ENCODE measurements at places on chromosomes 5 and 9.

DNA sequence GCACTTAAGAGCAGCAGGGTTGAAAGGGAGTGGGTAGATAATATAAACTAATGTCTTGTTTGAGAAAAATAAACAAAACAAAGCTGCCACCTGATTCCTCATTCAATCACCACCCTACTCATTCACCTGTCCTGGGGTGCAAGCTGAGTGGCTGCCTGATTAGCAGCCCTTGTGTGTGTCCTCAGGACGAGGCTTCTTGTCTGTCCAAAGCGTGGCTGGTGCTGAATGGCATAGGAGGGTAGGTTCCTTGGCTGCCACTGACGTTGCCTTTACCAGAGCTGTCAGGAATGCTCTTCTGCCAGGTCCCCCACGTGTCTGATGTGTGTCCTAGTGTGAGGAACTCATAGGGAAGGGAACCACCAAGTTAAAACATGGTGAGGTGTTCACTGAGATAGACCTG is 146.6 kb upstream of the SLC24A2 start:
- no peak for DNase-seq

- DNase-seq = no peak
Observed at GRCh38 chr5:87190687-87191086, 77.0 kb upstream of the RASA1 start.

- no peak for DNase-seq
Observed at GRCh38 chr5:83434946-83435345, 36.6 kb upstream of the VCAN start.

DNA sequence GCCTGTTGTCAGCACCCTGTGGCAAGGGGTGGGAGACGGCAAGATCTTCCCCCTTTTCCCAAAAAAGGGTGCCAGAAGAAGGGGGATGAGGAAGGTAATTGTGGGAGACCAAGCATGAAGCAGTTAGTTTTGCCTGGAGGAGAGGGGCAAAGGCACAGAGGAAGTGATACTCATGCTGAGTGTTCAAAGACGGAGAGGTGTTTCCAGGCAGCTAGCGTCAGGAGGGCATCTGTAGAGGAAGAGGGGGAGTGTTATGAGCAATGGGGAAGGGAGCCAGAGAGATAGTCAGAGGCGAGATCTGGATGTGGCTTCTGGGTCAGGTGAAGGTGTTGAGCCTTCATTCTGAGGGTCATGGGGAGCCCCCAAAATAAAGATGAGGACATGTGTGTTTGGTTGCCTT is 26.9 kb upstream of the ADAM19 start:
- no peak for DNase-seq

- DNase-seq = peak; percentile 47
Observed at GRCh38 chr5:93607367-93608258, 24.6 kb downstream of the NR2F1 start.

DNA sequence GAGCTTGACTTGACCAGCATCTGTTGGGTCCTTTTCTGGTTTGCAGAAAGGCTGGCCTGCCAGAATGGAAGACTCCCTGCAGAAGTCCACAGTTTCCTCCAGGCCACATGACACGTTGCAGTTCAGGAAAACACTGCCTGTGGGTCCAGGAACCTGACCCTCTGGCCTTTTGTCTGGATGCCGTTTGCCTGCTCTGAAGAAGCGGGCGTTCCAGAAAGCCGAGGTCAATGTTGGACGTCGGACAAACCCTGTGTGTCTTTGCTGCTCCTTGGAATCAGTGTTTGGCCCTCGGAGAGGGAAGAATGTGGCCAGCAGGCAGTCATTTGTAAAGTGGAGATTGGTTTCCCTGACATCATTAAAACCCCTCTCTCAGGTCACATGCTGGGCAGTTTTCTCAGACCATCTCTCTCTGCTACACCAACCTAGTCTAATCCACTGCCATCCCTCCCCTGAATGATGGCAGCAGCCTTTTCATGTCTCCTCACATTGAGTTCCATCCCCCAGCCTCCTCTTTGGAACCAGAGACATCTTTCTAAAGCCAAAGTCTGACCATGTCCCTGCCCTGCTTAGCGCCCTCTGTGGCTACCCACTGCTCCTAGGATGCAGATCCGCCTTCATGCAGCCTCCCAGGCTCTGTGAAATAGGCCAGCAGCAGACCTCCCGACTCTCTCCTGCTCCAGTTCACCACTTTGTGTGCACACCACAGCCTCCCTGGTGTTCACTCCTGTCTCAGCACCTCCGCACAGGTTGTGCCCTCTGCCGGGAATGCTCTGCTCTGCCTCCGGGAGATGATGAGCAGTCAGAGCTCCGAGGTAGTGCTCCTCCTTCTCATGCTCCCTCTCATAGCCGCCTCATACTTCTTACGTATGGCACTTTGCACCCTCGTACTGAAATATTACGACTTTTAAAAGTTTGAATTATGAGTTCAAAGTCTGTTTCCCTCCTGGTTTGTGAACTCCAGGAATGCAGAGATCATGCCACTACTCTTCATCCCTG is 75.6 kb downstream of the RALGPS1 start:
- no peak for DNase-seq

DNA sequence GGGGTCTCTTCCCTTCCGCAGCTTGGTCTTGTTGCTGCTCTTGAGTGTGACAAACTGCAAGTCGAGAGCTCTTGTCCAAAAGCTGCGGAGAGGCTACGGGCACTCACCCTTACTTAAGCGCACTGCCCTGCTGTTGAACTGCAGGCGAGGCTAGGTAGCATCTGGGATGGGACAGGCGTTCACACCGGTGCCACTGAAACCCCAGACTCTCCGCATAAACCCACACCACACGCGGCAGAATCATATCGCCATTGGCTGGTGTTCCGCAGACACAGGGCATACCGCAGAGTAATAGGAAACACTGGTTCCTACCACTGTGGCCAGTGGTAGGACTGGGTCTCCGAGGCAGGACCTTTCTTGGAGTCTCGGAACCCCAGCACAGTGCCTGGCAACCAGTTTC is 2.2 kb upstream of the NPR3 start:
- no peak for DNase-seq

GRCh38 chr5:117084067-117084466 is 509.4 kb upstream of the SEMA6A start:
- no peak for DNase-seq

DNA sequence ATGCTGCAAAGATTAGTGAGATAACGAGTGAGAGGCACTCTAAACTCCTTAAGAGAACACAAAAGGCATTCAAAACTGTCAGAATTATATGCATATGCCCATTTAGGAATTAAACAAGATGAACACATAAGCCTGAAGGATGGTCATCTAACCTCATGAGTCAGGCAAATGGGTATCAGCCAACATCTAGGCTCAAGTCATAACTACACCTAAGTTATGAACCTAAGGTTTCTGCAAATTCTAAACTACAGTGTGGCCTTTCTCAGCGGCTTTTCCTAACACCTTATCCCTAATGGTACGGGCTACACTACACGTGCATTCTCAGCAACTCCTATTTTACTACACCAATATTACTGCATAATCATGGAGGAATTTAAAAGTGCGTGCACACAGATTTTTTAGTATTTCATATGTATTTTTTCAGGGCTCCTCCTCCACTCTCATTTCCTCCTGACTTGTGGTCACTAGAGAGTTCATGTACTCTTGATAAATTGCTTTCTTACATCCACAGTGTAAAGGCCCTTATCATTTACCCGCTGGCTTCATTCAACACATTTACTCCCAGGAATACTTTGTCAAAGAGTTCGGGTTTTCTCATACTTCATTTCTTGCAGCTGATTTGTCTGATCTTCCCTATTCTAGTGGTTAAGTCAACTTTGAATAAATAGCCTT is 316.5 kb downstream of the BNC2 start:
- no peak for DNase-seq

DNA sequence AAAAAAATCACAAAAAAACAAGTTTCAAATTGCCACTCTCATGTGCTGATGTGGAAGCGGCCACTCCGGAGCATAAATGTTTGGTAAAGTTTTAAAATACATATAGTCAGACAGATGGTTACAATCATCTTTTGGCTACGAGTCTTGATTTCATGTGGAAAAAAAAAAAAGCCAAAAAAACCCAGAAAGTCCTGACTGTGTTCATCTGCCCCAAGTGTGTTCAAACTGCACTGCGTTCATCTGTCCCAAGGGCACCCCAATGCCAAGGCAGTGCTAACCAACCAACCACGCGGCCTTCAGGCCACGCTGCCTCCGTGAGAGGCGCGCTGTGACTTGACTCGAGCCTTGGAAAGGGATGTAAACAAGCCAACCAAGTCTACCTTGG is 127.1 kb downstream of the MYO10 start:
- no peak for DNase-seq

- no peak for DNase-seq
Observed at GRCh38 chr9:117718701-117719100, 14.5 kb downstream of the TLR4 start.

GRCh38 chr5:172595596-172596455 is 45.2 kb upstream of the NEURL1B start:
- no peak for DNase-seq

DNA sequence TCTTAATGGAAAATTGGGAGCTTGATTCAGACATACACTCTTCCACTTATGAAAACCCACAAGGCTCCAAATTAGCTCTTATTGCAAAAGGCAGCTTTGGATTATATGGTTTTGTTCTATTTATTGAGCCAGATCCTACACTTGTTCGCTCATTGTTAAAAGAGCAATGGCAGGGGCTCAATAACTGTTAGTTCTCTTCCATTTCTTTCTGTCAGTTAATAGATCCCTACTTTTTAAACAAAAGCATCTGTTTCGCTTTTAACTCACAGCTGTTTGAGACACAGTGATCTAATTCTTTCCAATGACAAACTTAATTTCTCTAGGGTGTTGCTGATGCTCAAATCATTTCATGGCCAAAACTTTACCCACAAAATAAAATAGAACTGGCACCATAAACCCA is 11.7 kb downstream of the C5 start:
- no peak for DNase-seq

GRCh38 chr5:38780945-38781344 is 64.9 kb upstream of the OSMR start:
- peak; percentile 21 for DNase-seq

DNA sequence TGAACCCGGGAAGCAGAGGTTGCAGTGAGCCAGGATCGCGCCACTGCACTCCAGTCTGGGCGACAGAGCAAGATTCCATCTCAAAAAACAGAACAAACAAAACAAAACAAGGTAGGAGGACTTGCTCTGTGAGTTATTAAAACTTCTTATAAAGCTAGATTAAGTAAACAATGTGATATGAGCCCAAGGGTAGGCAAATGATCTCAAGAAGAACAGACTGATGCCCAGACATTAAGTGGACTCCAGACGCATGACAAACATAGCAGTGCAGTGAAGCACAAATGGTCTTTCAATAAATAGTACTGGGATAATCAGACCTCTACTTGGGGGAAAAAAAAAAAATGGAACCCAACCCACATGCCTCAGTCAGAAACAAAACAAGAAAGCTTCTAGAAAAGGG is 45.7 kb downstream of the SETX start:
- DNase-seq = no peak

- DNase-seq = no peak
Observed at GRCh38 chr5:180586870-180587269, 4.4 kb downstream of the SCGB3A1 start.

DNA sequence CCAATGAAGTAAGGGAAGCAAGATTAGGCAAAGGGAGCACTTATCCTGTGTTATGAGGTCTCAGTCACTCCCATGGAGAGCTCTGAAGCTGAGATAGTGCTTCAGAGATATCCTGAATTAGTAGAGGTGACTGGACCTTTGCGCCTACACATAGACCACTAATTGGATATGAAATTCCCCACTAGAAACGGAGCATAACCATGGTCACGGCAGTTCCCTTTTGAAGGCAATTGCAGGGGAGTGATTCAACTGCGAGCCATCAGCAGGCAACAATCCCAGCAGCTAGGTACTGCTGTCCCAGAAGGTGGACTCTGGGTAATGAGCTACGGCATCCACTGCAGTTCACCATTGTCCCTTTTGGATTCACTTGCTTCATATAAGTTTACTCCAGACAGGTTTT is 267.7 kb upstream of the RASA1 start:
- no peak for DNase-seq

DNA sequence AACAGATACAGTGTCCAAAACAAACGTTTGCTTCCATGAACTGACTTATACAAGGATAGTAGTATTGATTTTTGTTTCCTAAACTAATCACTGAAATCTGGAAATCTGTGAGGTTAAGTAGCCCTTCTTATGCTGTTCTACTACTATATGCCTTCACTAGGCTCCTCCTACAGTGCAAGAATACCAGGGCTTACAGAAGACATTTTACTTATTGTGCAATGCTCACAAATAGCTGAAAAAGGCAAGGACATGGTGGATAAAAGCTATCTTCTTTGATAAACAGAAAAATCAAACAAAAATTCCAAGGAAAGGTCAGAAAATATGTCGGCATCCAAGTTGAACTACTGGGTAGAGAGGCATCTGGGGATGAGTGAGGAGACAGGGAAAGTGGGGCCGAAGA is 61.9 kb downstream of the OXCT1 start:
- no peak for DNase-seq

GRCh38 chr5:147832541-147832940 is 1.1 kb upstream of the SPINK1 start:
- DNase-seq = no peak

DNA sequence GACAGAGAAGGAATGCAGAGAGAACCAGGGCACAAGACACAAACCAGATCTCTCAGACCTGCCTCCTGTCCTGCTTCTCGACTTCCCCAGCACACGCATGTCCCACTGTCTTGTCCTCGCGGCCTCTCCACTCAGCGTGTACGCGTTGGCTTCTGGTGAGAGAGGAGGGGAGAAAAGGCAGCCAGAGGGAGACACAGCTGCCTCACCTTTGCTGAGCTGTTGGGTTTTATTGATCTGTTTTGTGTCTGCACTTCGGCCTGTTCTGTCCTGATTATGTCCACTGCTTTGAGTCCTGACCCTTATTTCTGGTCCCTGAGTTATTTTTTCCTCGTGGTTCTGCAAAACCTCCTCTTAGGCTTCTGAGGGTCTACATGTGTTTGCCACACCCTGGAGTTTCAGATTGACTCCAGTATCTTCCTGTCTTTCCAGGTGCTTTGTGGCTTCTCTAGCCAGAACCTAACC is 87.5 kb upstream of the AGXT2 start:
- DNase-seq = no peak

GRCh38 chr5:138874771-138875551 is at the start of gene LRRTM2:
Gene LRRTM2, minus strand, starts transcription at chr5:138875335. Its CDS starts 424 bp downstream, at chr5:138874911.
- no peak for DNase-seq

DNA sequence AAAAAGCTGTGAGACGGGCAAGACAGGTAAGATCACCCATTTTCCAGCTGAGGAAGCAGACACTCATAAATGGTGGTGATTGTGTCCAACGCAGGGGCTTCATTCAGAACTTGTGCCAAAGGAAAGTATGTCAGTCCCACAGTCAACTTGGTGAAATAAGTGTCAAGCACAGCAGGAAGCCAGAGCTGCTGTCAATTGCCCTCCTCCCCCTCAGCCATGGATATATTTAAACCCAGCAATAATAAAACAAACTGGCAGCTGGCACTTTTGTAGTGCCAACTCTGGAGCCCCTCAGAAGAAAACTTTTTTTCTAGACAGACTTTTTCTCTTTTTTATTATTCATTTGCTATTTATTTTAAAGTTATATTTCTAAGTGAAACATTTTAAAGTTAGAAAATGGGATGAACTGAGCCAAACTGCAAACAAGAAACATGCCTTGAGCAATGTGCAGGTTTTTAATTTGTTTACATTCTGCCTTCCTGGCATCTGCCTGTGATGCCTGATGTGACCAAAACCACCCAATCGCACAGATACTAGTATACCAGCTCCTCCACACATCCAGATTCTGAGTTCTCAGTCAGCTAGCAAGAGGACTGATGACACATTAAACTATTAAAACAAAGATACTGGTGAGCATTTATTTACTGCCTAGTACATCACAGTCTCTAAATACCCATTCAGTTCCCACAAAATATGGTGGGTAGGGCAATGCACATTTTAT is 17.0 kb downstream of the DMAC1 start:
- no peak for DNase-seq

Measured in LoVo (cell line).